ENCODE measurements at places on chromosomes 16 and 17. TPM values are rescaled to one million over a fixed set of nuclear protein-coding genes. Genes with fewer than 3 reads are reported as not detected.

DUSP14 gene
- total RNA-seq = 25.2 TPM

TNFAIP1 gene
- total RNA-seq = 14.6 TPM

NME1 gene
- total RNA-seq = 16.3 TPM

- H3K27me3 ChIP-seq = no peaks in the 10 kb centered on the region
- H3K27ac ChIP-seq = no peak overlapping the region
- H3K4me1 ChIP-seq = no peaks in the 10 kb centered on the region
- no peak for DNase-seq
- peaks cover 6% of the 10 kb centered on the region for H3K36me3 ChIP-seq
Measured at GRCh38 chr17:18016426-18016825, 22.5 kb downstream of the ATPAF2 start.
